BE2C (cell line): ENCODE measurements at places on chromosomes 5 and 9.
A peak's percentile ranks its signal among the peaks of the same experiment; 100 is the strongest.

GRCh38 chr9:97695390-97695789 lies 1.8 kb downstream of the XPA start:
- no peak for DNase-seq

DNA sequence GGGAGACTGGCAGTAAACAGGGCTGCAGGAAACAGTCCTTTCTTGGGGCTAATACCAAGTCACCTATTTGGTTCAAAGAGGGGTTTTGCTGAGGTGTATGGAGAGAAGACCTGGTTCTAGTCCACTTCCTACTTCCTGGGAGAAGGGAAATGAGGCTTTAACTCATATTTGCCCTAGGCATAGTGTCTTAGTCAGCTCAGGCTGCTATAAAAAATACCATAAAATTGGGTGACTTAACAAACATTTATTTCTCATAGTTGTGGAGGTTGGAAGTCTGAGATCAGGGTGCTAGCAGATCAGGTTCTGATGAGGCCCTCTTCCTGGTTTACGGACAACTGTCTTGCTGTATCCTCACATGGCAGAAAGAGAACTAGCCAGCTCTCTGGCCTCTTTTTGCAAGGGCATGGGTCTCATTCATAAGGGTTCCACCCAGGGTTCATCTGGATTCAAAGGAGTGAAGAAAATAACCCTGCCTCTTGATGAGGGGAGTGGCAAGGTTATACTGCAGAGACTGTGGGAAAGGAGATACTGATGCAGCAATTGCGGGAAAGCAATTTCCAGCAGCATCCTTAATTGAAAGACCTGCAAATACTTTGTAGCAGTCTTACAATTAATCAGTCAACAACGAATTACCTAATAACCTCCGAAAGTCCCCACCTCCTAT lies 40.5 kb downstream of the ANKDD1B start:
- no peak for DNase-seq

- DNase-seq, result peak; percentile 55
These were observed 828 bp downstream of the ZSWIM6 start for GRCh38 chr5:61332851-61333320.

GRCh38 chr5:107969847-107970246 lies 299.1 kb upstream of the EFNA5 start:
- DNase-seq, result no peak

GRCh38 chr5:79133121-79133656 lies 21.6 kb downstream of the BHMT start:
- DNase-seq, result no peak

- no peak for DNase-seq
These were observed 33.9 kb upstream of the AOPEP start for GRCh38 chr9:94692601-94693000.
